ENCODE measurements at places on chromosomes 16 and 17.

- DNase-seq = no peak
These were observed 1.0 kb upstream of the ANKRD40CL start for GRCh38 chr17:50768346-50768761.

DNA sequence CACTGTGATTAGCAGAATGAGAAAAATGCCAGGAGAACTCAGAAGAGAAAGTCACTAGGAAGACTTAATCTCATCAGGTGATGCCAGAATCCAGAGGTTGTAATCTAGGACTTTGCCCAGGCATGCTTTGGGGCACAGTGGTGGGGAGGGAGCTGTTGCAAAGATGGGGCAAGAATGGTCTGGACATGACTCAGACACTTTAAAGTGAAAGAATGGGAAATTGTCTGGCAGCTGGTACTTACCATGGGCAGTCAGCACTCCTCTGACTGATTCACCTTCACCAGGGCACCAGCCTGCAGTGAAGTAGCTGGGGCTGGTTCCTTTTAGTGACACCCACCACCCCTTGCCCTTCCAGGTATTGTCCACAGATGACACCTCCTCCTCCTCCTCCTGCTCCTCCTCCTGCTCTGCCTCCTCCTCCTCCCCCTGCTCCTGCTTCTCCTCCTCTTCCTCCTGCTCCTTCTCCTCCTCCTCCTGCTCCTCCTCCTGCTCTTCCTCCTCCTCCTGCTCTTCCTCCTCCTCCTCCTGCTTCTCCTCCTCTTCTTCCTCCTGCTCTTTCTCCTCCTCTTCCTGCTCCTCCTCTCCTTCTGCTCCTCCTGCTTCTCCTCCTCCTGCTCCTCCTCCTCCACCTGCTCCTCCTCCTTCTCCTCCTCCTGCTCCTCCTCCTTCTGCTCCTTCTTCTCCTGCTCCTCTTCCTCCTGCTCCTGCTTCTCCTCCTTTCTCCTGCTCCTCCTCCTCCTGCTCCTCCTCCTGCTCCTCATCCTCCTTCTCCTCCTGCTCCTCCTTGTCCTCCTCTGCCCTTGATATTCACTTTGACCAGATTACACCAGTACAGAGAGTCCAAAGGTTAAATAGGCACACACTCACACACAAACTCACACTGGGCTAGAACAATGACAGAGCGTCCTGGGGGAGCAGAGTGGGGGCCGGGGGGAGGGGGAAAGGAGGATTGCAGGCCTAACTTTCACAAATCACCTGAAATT is at the start of gene CHD9NB:
Gene CHD9NB (minus strand): TSS at position 379 of the 983 bp plus-strand sequence. CDS start 8,739 bp downstream, outside the sequence.
- DNase-seq = no peak

DNA sequence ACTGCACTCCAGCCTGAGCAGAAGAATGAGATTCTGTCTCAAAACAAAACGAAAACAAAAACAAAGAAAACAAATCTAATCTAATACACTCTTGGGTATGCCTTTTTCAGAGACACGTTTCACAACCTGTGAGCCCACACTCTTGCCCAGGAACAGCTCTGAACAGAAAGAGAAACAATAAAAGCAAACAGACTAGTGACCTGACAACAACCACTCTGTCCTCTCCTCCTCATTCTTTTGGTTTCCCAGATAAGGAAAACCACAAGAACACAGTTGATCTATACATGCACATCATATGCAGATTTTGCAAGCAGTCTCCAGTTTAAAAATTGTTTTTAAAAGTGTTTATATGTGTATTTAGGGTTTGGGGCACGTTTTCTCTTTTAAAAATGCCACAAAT is 1.3 kb downstream of the MKS1 start:
- no peak for DNase-seq

- peak; percentile 80 for DNase-seq
These were observed 2.4 kb upstream of the BCKDK start for GRCh38 chr16:31105677-31106213.

DNA sequence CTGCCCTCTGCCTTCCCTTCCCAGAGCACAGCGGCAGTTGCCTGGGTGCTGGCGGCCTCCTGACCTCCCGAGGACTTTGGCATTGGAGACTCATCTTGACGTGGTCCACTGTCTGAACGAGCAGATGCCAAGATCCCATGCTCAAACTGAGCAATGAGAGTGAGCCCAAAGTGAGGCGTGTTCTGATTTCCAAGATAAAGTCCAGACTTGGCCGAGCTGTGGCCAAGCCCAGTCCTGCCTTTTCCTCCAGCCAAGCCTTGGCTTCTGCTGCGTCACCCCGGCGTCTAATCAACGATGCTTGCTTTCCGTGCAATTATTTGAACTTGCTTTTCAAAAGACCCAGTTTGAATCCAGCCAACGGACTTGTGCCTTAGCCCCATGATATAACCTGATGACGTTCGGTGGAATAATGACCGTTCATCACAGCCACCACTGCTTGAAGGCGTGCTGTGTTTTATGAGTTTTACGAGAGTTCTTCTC is 179.2 kb downstream of the IRF8 start:
- no peak for DNase-seq

DNA sequence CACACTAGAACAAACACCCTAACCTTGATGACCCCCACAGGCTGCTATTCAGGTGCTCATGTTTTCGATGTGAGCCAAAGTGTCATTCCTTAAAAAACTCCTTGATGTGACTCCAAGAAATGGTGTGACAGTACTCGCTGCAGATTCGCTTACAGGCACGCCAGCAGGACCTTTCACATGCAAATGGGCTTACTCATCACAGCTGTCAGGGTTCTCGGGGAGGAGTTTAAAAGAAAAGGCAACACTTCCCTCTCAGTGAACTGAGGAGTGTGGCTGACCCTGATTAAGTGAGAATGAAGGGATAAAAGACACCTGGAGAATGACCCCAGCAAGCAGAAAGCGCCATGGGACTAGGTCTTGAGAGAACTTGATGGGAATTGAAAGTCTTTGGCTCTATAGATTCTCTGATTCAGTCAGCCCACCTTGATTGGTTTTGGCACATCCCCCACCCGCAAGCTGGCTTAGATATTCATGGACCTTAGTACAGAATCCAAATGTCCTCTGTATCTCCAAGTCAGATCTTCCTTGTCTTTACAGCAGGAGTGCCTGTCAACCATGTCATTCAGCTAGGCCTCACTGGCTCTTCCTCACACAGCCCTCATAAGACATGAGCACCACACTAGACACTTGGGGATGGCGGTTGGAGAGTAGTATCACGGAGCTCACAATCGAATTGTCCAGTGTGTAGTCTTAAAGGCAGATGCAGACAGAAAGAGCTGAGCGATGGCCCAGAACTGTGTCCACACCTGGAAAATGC is 82.6 kb downstream of the HIC1 start:
- no peak for DNase-seq

- no peak for DNase-seq
These were observed 71.7 kb downstream of the DYNLRB2 start for GRCh38 chr16:80612461-80613017.

- DNase-seq = no peak
These were observed 5.0 kb upstream of the CETP start for GRCh38 chr16:56956756-56957155.

GRCh38 chr17:41167561-41167960 is 460 bp downstream of the KRTAP4-3 start:
- DNase-seq = no peak
